IPS-NIHi11 (cell line): ENCODE measurements at places on chromosomes 7 and 10.
A peak's percentile ranks its signal among the peaks of the same experiment; 100 is the strongest.

GRCh38 chr10:86077271-86077670 lies 289.3 kb downstream of the GRID1 start:
- no peak for DNase-seq

- no peak for DNase-seq
Observed at GRCh38 chr7:157097569-157097968, 41.2 kb upstream of the UBE3C start.

DNA sequence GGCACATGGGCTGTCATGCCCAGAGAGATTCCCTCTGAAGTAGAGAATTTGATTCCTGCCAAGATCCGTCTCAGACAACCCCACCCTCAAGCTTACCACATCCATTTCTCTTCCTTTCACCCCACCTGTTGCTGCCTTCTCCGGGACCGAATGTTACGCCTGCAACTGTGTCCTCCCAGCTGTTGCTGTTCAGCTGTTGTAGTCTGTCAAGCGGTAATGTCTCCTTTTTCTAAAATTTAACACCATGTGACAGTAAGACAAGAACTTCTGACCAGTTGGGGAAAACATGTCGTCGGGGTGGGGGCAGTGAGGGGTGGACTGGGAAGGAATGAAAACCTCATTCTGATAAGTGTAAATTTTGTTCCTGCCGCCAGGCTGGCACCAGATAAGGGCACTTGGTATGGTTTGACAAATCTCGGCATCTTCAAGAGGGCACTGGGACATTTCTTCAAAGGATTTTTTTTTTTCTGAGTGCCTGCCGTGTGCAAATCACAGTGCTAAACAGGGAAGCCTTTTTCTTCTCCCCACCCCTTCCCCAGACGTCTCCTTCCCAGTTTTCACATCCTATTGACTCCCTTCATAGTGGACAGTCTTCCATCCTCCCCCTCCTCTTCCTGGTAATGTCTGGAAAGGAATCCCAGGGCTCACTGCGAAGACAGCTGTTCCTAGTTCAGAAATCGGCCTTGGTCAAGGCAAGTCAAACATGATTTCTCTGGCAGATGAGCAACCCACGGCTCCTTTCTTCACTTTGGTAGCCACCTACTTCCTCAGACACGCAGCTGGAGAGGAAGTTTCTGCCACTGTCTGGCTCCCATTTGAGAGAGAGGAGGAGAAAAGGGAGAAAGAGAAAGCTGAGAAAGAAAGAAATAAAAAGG lies 5.0 kb upstream of the CELF2 start:
- no peak for DNase-seq

DNA sequence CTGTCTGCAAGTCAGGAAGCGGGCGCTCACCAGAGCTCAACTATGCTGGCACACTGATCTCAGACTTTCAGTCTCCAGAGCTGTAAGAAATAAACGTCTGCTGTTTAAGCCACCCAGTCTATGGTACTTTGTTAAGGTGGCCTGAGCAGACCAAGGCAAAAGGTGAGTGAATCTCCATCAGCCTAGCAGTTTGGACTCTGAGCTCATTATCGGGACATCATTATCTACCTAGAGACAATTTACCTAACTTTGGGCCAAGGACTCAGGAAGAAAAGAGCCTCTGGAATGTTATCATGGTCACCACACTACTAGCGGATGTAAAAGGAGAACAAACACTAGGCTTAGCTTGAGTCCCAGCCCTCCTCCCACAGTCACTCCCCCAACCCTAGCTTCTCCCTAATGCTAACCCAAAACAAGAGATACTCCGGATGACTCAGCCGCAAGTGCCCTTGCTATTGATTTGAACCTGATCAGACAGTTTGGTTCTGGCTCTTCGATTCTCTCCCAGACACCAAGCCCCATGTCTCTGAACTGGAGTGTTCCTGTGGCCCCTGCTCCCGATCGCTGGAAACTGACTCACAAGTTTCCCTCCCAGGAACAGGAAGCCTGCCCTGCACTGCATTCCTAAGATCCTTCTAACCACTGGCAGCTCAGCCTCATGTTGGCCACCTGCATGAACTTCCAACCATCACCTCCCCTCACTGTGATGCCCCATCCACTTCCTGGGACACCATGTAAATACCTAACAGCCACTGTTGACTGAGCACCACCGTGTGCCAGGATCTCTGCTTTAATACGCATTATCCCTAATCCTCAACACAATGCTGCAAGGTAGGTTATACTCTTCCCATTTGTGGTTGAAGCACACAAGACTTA lies 34.5 kb downstream of the CREB3L2 start:
- no peak for DNase-seq

DNA sequence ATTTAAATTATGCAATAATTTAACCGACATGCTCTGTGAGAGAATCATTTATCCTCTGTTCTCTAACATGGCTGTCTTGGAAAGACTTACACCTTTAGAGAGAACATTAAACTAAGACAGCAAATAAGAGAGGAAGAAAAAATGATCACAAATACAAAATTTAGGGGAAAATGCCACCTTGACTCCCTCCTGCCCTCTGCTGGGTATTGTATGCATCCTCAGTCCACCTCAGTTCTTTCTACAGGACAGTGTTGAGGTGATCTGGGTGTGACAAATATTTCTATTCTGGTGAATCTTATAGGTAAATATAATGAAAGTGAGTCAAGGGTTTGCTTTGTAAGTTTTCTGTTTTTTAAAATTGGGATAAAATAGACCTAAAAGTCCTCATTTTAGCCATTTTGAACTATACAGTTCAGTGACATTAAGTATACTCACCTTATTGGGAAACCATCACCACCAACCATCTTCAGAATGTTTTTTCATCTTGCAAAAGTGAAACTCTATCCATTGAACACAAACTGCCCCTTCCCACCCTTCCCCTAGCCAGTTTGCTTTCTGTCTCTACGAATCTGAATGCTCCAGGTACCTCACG lies 61.5 kb upstream of the ELMO1 start:
- DNase-seq = peak; percentile 34

- DNase-seq = no peak
Observed at GRCh38 chr7:86479144-86479543, 164.6 kb upstream of the GRM3 start.

DNA sequence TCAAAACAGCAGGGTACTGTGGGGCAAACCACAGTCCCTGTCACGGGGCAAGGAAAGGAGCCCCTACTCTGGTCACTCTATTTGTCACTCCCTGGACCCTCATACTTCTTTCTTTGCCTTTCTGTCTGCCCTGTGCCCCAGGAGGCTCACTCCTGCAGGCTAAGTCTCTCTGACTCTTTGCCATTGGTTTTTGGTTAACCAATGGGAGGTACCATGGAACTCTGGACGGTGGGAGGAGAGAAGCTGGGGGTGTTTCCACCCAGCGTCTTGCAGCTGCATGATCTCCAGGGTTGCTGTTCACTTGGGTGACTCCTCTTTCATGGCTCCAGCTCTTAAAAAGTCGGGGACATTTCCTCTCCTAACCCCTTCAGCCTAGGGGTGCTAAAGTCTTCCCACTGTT lies 15.4 kb upstream of the EIF5AL1 start:
- DNase-seq = peak; percentile 57

GRCh38 chr10:124525751-124526600 lies 64.4 kb downstream of the LHPP start:
- no peak for DNase-seq

DNA sequence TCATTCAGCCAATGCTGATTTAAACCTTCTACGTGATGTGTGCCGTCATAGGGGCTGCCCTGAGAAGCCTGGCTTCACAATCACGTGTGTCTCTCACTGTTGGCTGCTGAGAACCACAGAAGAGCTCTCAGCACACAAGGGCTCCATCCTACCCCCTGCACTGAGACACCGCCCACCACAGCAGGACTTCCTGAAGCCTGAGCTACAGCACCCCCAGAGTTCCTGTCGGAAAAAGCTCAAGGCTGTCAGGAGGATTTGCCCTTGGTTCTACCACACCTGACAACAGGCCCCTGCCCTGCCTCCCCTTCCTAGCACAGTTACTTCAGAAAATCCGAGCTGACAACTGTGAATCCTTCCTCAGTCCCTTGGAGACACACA lies 191.9 kb downstream of the MAD1L1 start:
- no peak for DNase-seq

GRCh38 chr7:128076796-128077271 lies 45.6 kb upstream of the LRRC4 start:
- DNase-seq = no peak

DNA sequence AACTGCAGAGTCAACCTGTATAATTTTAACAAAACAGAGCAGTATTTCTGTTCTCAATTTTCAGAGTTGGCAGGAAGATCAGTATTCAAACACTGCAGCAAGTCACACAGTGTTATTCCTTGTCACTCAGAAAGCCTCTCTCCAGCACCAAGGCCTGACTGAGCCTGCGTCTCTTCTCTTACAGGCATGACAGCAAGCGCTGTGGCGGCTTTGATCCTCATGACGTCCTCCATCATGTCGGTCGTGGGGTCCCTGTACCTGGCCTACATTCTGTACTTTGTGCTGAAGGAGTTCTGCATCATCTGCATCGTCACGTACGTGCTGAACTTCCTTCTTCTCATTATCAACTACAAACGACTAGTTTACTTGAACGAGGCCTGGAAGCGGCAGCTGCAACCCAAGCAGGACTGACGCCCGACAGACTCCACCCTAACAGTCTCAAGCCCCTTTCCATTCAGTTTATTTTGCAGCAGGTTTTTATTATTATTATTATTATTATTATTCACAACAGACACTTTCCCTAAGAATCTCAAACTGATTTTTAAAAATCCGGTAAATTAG lies 28.0 kb downstream of the GUSB start:
- no peak for DNase-seq

DNA sequence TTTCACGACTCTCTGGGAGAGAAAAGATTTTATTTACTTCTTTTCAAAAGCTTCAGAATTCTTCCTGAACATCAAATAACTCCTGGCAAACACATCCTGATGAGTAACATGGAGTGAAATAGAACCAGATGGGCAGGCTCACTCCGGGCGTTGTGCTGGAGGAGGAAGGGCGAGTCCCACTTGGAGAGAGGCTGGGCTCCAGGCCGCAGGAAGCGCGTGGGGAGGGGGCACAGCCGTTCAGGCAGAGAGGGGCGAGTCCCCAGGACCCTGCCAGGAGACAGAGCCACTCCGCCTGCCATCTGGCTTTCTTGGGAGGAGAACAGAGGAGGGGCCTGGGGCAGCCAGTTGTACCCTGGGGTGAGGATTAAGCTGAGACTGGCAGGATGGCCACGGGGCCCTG lies 265.9 kb upstream of the ZMIZ1 start:
- no peak for DNase-seq

GRCh38 chr7:43766564-43766963 lies 8.1 kb downstream of the BLVRA start:
- peak; percentile 26 for DNase-seq

GRCh38 chr7:142887282-142888015 lies 1.9 kb upstream of the TRPV6 start:
- no peak for DNase-seq

- no peak for DNase-seq
Observed at GRCh38 chr7:96388620-96389383, 66.9 kb upstream of the SLC25A13 start.

GRCh38 chr7:32047075-32047474 lies 23.1 kb downstream of the PDE1C start:
- no peak for DNase-seq

GRCh38 chr7:150451097-150451793 lies 815 bp downstream of the GIMAP8 start:
- DNase-seq = no peak

DNA sequence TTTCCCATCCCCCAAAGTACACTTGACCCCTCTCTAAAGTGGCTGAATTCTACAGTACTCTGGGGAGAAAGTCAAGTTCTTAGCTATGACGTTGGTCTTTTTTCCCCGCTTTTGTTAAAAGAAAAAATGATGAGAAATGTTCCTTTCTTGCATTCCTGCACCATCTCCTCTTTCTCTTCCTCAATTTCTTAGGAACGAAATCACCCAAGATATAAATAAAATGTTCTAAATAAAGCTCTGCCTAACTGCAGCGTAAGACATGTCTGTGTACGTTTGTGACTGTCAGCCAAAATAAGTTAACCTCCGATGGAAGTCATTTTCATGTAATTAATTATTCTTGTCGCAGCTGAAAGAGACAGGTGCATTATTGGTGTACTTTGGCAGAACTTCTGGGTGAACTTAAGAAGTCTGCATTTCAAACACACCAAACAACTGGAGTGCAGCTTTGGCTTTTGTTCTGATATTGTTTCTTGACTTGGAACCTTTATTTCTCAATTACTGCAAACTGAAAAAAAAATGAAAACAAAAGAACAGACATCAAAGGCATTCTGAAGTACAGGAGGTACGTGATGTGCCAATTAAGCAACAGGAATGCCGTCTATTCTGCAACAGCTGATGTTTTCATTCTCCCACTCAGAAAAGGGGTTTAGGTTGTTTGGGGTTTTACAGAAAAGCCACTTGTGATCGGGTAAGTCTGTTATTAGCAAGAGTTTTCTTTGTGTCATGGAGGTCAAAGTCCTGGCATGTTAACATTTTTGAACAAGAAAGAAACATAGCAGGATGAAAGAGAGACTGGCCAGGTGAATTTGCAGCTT lies 82.4 kb upstream of the SDK1 start:
- DNase-seq = no peak

GRCh38 chr10:113069595-113069994 lies 119.5 kb downstream of the TCF7L2 start:
- no peak for DNase-seq

DNA sequence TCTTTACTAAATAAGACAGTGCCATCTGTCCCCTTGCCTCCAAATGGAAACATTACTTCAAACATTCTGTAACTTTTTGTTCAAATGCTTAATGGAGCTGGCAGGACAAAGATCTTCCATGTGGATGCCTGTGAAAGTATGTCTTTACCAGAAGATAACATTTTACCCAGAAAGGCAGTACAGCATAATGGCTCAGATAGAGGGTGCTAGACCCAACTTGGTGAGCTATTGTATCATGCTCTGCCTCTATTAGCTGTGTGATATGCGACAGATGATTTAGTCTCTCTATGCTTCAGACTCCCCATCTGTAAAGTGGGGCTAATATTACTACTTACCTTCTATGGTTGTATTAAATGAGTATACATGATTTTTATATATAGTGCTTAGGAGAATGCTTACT lies 8.8 kb upstream of the SMKR1 start:
- DNase-seq = no peak

DNA sequence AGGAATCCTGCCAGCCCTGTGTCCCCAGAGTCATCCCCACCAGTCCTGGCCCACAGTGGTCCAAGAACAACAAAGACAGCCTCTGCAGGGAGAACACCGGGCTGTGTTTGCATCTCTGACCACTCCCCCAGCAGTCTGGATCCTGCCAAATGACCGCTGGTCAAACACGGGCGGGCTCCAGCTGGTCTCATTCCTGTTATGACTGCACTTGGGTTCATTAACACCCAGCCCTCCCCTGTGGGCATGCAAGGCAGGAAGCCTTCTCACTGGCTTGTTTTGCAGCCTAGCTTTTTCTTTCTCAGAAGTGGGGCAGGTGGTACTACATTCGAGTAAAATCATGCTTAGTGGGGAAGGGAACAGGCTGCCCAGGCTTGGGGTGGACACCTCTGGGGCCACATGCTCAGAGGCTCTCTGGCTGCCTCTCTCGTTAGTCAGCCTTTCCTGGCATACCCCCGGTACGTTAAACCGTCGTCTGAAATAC lies 190.0 kb downstream of the PLXNA4 start:
- DNase-seq = no peak

GRCh38 chr10:133258818-133259601 lies 17.7 kb downstream of the ADAM8 start:
- DNase-seq = no peak

- no peak for DNase-seq
Observed at GRCh38 chr10:131975003-131975402, 6.7 kb downstream of the BNIP3 start.

GRCh38 chr10:123678376-123678775 lies 12.2 kb downstream of the GPR26 start:
- peak; percentile 72 for DNase-seq

GRCh38 chr10:123807444-123808035 lies 84.1 kb downstream of the CPXM2 start:
- DNase-seq = no peak
